ENCODE measurements at places on chromosomes 3 and 15.

- no peak for DNase-seq
Observed at GRCh38 chr3:36832406-36832805, 68.1 kb upstream of the DCLK3 start.

DNA sequence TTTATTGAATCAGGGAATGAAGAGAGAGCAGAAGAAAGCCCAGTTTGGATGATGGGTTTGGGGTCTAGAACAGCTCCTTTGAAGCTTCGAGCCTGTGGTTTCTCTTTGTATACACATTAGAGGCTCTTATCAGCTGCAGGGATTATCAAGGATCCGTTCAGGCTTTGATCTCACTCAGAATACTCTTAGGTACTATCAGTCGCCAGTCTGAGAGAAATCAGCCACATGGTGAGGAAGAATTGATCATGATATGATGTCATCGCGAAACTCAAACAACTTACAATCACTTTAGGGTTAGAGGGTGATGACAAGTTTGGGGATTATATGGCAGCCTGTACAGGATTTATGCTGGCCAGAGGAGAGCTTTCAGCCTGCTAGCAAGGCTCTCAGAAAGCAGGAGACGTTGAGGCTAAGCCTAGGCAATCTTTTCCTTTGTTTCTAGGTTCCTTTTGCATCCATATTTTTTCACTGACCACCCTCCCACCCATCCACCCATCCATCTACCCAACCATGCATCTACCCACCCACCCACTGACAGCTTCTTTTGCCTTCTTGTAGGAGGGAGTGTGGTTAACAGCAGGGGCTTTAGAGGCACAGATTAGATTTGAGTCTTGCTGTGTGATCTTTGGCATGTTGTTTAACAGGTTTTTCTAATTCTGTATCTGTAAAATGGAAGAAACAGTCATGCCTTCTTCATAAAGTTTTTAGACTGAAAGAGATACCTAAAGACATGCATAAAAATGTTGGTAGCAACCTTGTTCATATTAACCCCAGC, 330.4 kb upstream of the LRRFIP2 start:
- DNase-seq, result no peak

GRCh38 chr3:58163234-58163633, 47.5 kb downstream of the DNASE1L3 start:
- no peak for DNase-seq

GRCh38 chr3:117045143-117045542, 335.6 kb downstream of the TUSC7 start:
- no peak for DNase-seq

Data from activated CD8-positive, alpha-beta memory T cell treated with anti-CD3 and anti-CD28 coated beads for 24 hours (primary cell).